Omental fat pad (tissue), 4 donors: ENCODE measurements at places on chromosomes 16 and 17.

- no peak for DNase-seq
Measured at GRCh38 chr16:88286301-88286923, 96.3 kb upstream of the ZNF469 start.

DNA sequence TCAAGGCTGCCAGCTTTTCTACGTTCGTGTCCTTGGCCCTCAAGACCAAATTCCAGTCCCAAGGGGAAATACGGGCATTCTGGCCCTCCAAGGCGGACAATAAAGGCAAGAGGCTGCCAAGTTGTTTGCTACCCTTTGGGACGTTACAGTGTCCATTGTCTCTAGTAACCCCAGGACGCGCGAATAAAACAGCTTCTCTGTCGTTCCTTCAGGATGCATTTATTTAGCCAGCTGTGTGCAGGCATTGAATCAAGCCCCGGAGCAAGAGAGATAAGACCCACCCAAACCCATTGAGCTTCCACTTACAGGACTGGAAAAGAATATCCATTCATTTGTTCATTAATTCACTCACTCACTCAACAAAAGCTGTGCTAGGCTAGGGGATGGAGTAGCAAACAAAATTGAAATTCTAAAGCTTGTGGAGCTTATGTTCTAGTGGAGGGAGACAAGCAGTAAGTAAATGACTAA is 656 bp downstream of the MRPL58 start:
- no peak for DNase-seq

DNA sequence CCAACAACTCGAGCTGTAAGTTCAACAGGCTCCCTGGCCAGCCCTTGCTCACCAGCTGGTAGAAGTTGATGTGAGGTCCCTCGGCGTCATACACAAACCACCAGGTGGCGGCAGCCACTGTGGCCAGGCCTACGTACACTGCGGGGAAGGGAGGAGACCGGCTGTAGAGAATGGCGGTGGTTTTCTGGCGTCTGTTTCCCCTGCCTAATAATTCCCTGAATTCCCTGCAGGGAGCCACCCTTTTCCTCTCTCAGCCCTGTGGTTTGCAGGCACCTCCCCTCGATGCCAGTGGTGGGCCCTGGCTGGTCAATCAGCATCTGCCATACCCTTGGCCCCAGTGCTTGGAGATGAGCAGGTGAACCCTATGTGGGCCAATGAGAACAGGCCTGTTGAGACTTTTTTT is 18.9 kb upstream of the P2RX1 start:
- no peak for DNase-seq

- no peak for DNase-seq
Measured at GRCh38 chr16:80121522-80121909, 419.3 kb upstream of the DYNLRB2 start.

DNA sequence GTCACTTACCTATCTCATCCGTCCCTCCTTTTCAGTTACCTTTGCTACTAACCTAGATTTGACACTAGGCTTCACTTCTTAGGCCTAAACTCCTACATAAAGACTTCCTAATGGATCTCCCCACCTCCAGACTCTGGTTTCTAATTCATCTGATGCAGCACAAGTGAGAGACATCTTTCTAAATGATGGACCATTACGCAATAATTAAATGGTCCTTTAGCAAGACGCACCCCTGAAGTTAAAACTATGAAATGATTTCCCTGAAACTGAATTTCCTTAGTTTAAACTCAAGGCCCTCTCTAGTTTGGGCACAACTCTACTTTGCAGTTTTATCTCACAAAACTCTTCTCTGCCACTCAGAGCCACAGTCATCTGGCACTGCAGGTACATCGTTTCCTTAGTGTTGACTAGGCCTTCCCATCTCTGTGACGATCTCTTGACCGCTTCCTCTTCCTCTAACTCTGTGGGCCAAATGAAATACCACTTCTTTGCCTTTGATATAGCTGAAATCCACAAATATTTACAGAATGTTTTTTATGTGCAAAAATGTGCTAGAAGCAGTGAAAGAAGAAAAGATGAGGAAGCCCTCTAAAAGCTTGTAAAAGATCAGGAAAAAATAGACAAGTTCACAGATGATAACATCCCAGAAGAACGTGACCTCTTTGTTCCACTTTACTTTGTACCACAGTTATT is 3.3 kb downstream of the SYNRG start:
- no peak for DNase-seq

DNA sequence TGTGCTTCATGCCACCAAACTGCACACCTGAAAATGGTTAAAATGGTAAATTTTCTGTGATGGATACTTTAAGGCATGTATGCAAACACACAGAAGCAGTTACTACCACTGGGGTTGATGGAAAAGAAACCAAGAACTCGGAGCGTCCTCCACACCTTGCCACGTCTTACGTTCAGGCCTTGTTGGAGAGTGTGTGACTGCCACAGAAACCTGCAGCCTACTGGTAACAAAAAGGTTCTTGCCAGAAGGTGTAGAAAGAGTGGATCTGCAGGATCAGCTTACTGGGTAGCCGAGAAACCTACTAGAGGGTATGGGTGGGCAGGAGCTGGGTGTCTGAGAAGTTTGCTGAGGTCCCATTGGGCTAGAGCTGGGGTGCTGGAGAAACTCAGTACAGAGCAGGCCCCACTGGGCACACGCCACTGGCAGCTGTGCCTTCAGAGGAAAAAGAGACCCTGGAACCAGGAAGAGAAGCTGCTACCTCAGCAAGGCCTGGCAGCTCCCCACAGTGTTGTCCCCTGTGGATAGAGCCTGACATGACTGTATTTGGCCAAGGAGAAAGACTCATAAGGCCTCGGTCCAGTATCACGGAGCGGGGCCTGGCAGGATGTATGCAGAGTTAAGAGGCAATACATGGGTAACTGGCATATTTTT is 204.6 kb downstream of the SEC14L1 start:
- no peak for DNase-seq

- no peak for DNase-seq
Measured at GRCh38 chr16:17313085-17313611, 157.6 kb downstream of the XYLT1 start.

GRCh38 chr16:83835586-83836566 is 28.1 kb downstream of the HSBP1 start:
- DNase-seq, result no peak

GRCh38 chr16:19499006-19499405 is 22.9 kb downstream of the GDE1 start:
- DNase-seq, result no peak
